ENCODE measurements at places on chromosomes 6 and 20.

DNA sequence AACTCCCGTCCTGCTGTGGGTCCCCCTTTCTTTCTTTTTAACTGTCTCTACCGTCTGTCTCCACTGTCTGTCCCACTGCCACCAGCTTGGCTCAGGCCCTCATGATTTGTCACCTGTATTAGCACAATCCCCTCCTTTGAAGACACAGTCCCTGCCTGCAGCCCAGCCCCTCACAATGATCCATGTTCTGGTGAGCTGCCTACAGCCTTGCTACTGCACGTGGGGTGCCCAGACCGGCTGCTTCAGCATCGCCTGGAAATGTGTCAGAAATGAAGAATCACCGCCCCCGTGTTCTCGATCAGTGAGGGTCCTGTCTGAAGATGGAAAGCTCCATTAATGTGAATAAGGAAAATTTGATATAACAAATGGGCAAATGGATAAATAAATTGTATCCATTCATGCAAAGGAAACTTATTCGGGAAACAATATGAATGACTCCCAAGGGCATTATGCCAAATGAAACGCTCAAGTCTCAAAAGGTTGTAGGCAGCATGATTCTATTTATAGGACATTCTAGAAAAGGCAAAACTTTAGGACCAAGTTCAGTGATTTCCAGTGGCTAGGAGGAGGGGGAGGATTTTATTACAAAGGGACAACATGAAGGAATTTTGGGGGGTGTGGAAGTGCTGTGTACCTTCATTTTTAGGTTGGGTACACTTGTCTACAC, 59.4 kb upstream of the CD83 start:
- no peak for DNase-seq

DNA sequence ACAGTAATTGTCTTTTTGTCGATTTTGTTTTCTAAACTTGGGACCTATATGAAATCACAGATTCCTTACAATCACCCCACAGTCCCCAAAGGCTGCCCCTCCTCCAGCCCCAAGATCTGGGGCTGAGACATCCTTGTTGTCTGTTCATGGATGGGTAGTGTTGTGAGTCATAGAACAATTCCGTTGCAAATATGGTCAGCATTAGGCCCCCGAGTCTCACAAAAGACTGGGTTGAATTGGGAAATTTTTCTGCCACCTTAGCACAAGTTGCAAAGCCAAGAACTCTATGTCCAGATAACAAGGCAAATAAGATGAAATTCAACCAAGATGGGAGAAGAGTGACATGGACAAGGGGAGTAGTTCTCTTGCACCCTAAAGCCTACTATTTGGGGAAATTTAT, 10.5 kb upstream of the TAB2 start:
- no peak for DNase-seq

DNA sequence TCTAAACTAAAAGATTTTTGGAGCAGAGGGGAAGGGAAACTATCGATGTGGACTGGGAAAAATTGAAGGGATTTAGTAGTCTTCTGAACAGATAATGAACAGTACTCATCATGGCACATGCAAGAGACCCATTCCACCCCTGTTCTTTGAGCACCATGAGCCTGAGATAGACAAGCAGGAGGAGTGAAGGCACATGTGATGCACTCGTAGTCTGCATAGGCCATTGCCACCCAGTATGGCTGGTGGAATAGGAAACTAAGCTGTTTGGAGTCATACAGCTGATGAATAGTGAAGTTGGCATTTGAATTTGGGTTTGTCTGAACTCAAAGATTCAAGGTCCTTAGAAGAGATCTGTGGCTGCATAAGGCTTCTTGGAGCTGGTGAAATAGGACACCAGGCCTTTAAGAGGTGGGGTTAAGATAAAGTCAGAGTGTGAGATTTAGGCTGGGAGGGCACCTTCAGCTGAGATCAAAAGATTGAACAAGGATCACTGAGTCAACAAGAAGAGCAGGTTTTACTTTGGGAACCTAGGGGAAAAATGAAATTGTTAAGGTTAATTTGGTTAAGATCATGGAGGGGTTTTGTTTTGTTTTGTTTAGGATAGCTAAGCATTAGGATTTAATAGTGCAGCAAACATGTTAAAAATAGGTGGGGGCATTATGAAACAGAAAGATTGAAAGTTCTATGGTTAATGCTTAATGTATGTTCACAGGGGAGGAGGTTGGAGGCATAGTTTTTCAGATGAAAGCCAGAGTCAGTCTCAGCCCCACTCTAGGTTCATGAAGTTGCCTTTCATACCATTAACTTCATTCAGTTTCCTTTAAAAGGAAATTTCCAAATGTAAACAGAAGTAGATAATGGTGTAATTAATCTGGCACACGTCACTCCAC, 148.8 kb downstream of the ARID1B start:
- no peak for DNase-seq

DNA sequence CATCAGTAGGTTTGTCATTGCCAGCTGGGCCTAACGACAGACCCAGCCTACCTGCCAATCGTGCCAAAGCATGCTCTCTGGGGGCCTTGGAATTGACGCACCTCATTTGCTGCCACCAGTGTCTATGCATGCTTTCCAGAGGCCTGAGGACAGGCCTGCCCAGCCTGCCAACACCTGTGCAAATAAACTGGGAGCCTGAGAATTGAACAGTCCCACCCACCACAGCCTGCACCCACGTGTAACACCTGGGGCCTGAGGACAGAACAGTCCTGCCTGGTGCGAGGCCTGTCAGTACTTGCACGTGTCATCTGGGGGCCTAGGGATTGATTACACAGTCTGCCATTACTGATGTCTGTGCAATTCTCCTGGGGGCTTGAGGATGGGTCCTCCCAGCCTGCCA, 6.2 kb upstream of the RNF217 start:
- no peak for DNase-seq

- DNase-seq = no peak
Observed at GRCh38 chr20:32461836-32462600, 103.9 kb downstream of the ASXL1 start.

GRCh38 chr6:118281291-118281690, 266.8 kb upstream of the PLN start:
- no peak for DNase-seq

- DNase-seq = no peak
Observed at GRCh38 chr6:53313784-53314400, 34.9 kb downstream of the ELOVL5 start.

GRCh38 chr6:153108315-153108714, 22.8 kb downstream of the RGS17 start:
- DNase-seq = no peak

DNA sequence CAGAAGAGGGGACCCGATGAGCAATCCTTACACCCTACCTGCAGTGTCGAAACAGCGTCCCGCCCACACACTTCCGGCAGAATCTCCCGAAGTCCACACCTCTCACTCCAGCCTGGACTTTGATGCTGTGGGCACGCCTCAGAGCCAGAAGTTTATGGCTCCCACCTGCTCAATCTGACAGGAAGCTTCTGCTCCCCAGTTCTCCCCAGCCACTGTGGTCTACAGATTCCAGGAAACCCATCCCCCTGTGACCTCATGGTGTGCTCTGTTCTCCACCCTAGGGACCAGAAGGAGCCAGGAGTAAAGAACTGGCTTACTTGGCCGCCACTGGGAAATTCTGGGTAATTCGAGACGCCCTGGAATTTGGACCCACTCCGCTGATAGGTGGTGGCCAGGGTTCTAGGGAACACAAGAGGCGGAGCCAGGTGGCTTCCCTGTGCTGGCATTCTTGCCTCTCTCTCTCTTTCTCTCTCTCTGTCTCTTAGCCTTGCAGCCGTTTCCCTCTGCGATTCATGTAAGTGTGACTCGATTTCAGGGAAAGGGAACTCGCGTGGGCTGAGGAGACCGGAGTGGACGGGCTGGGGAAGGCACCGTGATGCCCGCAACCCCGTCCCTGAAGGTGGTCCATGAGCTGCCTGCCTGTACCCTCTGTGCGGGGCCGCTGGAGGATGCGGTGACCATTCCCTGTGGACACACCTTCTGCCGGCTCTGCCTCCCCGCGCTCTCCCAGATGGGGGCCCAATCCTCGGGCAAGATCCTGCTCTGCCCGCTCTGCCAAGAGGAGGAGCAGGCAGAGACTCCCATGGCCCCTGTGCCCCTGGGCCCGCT, at the start of gene TRIM15:
TRIM15 (plus strand) TSS at position 457 of the 828 bp plus-strand sequence; CDS start at position 596, 139 bp downstream.
- DNase-seq = no peak

DNA sequence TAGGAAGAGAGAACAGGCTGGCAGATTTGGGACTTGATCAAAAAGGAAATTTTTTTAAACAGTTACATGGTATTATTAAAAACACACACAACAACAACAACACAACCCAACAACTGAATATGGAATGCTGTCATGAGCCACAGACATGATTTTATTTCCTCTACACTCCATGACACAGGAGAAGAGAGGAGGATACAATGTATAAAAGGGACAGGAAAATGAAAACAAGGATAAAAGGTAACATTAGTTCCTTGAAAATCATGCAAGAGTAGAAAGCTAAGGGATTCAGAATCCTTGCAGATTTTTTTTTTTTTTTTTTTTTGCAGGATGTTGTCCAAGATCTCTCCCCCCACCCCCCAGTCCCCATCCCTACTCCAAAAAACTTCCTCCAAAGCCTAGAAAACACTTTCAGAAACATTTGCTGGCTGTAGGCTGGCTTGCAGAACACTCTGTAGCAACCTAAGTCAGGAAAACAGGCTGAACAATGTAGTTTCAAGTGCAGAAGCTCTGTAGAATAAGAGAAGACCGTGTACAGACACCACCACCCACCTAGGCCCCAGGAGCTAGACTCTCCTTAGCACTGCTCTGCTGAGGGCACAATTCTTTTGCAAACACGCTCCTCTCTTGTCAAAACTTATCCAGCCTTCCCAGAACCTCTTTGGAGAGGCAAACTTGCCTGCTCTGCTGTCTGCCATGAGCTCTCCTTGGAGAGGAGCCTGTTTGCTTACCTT, 845 bp downstream of the ZMYND8 start:
- DNase-seq = peak; percentile 63

GRCh38 chr6:5468586-5468985, 207.3 kb downstream of the FARS2 start:
- DNase-seq = no peak

GRCh38 chr6:38040254-38040653, 220.7 kb downstream of the ZFAND3 start:
- DNase-seq = no peak

- no peak for DNase-seq
Observed at GRCh38 chr20:60761056-60761455, 491.0 kb upstream of the CDH4 start.

GRCh38 chr20:58227391-58228102, 906 bp downstream of the ANKRD60 start:
- DNase-seq = no peak

DNA sequence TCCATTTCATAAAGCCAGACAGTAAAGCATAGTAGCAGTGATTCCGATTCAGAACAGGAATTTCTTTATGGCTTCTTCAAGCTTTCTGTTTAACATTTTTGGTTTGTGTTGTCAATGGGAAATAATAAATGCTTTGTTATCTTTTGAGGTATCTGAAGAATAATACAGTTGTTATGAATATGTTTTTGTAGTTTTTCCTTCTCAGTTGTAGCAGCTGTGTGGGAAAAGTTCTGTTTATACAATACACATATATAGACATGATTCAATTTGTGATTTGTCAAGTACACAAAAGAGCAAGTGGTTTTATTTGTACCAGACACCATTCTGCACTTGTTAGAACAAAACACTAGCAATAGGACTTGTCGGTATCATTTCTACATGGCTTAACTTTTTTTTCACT, 96.6 kb downstream of the CDYL start:
- no peak for DNase-seq

DNA sequence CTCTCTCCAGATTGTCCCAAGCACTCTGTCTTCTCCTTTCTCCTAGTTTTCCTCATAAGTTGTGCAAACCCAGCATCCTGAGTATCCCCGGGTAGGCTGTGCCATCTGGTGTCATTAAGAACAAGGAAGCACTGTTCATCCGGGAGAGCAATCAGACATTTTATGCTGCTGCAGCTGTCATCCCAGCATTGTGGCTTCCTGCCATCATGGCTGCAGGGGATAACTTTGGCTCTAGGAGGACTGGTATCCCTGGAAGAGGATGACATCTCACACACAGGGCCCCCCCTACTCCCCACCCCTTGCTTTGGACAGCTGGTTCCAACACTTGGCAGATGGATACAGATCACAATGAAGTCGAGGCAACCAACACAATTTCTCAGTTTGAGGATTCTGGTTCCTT, 1195.1 kb upstream of the MAP3K7 start:
- no peak for DNase-seq

DNA sequence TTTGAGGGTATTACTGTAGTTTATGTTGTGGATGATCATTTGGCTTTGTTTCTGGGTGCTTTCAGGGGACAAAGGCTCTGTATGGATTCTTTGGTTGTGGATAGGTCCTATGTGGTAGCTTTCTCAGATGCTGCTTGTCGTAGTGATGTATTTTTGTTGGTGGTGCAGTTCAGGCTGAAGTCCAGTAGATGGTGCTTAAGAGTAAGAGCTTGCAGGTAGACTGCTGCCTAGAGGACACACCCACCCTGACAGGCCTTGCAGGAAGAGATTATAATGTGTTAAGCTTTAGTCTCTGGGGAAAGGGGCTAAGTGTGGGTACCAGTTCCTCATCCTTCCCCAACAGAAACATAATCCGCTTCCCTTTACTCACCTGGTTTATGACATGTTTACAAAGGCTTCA, 62.6 kb upstream of the ADGRB3 start:
- peak; percentile 82 for DNase-seq

DNA sequence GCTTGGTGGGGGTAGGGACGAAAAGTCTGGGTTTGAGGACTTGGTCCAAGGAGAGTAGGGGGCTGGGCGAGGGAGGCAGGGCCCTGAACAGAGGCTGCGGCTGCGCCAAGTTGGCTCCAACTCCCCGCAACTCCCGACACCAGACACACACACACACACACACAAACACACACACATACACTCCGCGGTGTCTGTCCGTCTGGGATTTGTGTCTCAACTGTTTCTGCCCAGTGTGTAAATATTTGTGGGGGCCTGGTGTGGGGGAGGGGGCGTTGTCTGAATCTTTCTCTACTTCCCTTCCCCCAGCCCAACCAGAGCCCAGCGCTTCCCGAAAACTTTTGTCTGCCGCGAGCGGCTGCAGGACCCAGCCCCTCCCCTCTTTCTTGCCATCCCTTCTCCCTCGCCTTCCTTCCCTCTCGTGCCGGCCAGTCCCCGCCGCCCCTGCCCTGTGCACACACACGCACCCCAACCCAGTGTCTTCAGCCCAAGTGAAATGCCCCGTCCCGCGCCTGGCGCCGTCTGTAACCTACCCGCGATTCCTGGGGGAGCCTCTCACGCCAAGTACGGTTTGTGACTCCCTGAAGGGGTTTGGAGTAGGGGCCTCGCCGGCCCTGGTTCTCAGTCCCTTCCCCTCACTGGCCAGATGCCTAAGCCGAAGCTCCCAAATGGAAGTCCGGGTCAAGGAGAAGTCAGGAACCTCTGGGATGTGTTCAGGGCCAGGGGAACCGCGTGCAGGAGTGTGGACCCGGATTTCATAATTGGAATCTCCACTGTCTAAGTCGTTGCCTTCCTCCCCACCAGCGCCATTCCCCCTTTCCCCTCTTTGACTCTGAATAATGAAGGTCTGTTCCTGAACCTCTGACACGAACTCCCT, 904 bp downstream of the MDFI start:
- no peak for DNase-seq

- no peak for DNase-seq
Observed at GRCh38 chr6:20791944-20792343, 257.7 kb downstream of the CDKAL1 start.

Measured in NAMALWA (cell line).